ENCODE measurements at places on chromosomes 1 and 21.

- DNase-seq, result no peak
Observed at GRCh38 chr1:70518106-70518505, 107.0 kb downstream of the CTH start.

- DNase-seq, result no peak
Observed at GRCh38 chr1:62879962-62880361, 96.0 kb downstream of the ATG4C start.

DNA sequence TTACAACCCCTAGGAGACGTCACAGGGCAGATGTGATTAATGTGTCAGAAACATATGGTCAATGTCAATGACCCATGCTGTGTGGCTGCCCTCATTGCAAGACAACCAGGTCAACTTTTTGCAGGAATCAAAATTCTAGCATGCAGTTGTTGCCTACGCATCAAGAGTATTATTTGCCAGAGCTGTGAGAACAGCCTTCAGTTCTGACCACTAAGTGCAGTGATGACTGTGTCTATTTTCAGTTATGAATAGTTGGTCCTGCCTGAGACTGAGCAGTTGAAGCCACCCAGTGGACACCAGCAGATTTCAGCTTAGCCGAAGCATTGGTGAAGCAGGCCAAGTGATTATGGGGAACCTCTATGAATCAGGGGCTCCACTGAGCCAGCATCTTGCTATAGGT is 47.3 kb downstream of the LYPLAL1 start:
- no peak for DNase-seq

DNA sequence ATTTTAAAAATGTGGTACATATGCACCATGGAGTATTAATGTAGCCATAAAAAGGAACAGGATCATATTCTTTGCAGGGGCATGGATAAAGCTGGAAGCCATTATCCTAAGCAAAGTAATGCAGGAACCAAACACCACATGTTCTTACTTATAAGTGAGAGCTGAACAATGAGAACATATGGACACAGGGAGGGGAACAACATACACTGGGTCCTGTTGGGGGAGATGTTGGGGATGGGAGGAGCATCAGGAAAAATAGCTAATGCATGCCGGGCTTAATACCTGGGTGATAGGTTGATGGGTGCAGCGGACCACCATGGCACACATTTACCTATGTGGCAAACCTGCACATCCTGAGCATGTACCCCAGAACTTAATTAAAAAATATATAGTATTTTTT is 352.5 kb upstream of the KAZN start:
- no peak for DNase-seq

- DNase-seq, result no peak
Observed at GRCh38 chr21:32682696-32683474, 44.9 kb downstream of the SYNJ1 start.

DNA sequence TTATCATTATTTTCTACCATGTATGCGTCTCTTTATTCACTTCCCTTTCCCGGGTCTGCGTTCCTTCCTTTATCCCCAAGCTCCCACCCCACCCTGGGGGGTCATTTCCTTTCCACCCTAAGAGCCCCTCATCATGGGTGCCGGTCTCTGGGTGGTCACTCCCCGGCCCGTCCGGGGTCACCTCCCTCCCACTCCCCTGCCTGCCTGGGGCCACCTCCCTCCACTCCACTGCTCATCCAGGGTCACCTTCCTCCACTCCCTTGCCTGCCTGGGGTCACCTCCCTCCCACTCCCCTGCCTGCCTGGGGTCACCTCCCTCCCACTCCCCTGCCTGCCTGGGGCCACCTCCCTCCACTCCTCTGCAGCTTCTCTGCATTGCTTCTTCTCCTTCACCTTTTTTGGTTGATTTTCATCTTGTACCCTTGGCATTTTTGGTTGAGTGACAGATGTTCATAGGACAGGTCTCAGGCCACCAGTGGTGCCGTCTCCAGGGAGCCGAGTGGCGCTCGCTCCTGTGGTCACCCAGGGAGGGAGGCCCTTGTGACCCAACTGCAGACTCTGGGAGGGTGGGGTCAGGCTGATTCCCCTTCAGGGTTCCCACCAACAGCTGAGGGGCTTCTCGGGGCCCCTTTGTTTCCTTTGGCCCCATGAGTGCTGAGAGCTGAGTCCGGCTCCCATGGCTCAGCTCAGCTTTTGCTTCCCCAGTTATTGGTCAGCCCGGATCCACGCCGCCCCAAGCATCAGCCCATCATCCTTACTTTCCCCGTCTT is 48.6 kb upstream of the PCBP3 start:
- no peak for DNase-seq

GRCh38 chr1:235407419-235407818 is 40.2 kb downstream of the TBCE start:
- DNase-seq, result no peak

GRCh38 chr1:182357913-182358312 is 33.7 kb downstream of the GLUL start:
- DNase-seq, result no peak

Data from stimulated activated CD8-positive, alpha-beta memory T cell treated with anti-CD3 and anti-CD28 coated beads, Interleukin-15, amount 100 ng/mL, for 1 hour (primary cell).